ENCODE measurements at places on chromosomes 2 and 18.
A peak's percentile ranks its signal among the peaks of the same experiment; 100 is the strongest.

GRCh38 chr2:202821206-202822160 is 50.1 kb downstream of the ICA1L start:
- no peak for DNase-seq

GRCh38 chr18:2536493-2536892 is 34.8 kb downstream of the METTL4 start:
- DNase-seq: no peak

GRCh38 chr2:102159295-102159694 is 16.7 kb downstream of the IL1R1 start:
- no peak for DNase-seq

- peak; percentile 60 for DNase-seq
These were observed 16.2 kb downstream of the DOCK10 start for GRCh38 chr2:225025917-225026571.

- no peak for DNase-seq
These were observed 30.1 kb upstream of the CCL20 start for GRCh38 chr2:227783404-227784138.

- no peak for DNase-seq
These were observed 78.3 kb downstream of the ARHGEF33 start for GRCh38 chr2:38968021-38968420.

DNA sequence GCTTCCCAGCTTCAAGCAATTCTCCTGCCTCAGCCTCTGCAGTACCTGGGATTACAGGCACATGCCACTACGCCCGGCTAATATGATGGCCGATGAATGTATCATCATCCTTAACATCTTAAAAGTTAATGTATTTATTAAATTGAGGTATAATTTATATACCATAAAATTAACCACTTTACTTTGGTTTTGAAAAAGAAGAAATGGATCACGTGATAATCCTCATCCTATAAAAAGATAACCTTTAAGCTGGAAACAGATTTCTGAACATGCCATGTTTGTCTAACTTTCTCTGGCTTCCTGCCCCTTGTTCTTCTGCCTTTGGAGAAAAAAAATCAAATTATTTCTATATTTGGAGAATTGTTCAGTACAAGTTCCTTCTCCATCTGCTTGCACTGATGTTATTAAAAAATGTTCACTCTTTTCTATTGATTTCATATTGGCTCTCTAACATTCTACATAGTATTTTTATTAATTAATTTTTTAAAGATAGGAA is 57.0 kb upstream of the ACTR3 start:
- DNase-seq: no peak

DNA sequence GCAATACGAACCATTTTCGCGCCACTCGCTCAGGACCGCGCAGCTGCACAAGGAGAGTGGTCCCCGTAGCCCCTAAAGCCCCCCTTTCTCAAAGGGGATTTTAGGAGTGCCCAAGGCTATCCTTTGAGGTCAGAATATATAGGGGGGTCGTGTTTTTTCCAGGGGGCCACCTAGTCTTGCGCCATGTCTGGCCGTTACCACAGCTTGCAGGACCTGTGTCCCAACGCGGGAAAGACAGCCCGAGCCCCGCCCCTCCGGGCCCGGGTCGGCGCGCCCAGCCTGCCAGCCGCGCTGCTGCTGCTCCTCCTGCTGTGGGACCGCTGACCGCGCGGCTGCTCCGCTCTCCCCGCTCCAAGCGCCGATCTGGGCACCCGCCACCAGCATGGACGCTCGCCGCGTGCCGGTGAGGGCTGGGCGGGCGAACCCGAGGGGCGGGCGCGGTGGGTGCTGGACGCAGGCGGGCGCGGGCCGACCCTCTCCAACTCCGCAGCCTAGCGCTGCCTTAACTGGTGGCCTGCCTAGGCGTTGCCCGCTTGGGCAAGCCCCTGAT is at the start of gene CDCA7:
Gene CDCA7 (plus strand): TSS at position 291 of the 550 bp plus-strand sequence. CDS start 92 bp downstream, at position 383.
- peak; percentile 87 for DNase-seq

GRCh38 chr2:228197504-228197903 is 16.0 kb upstream of the SPHKAP start:
- DNase-seq: no peak

GRCh38 chr2:201130524-201131186 is 14.7 kb downstream of the CFLAR start:
- DNase-seq: no peak

- peak; percentile 59 for DNase-seq
These were observed 67.9 kb downstream of the DGKD start for GRCh38 chr2:233422050-233422639.

DNA sequence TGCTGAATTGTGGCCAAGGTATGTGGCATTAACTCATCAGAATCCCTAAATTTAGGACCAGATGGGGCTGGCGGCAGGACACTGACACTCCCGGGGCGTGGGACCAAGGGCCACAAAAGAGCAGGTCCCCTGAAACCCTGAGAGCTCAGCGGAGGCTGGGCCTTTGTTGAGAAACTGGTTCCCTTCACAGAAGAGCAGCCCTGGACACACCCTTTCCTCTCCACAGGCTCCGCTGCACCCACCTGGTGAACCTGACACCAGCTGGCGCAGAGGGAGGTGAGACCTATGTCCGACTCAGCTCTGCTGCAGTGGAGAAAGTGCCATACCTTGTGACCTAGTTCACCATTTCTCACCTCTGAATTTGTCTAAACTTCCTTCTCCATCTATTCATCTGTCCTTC is 119.5 kb downstream of the RTP5 start:
- no peak for DNase-seq

DNA sequence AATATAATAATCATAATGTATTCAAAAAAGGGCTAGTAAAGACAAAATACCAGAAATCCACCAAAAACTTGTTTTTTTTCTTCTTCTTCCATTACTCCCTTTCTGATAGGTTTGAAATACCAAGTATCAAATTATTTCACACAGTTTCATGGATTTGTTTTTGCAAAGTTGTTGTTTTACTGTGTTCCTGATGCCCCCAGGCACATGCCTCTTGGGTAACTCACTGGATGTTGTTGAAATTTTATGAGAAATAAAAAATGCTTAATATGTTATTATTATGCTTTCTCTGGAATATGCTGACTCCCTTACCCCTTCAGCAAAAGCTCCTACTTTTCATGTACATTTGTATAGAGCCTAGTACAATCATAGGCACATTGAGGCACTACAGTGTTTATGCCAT is 419.6 kb downstream of the NRXN1 start:
- DNase-seq: no peak

- DNase-seq: no peak
These were observed 1.0 kb downstream of the ZNF532 start for GRCh38 chr18:58865701-58866065.

DNA sequence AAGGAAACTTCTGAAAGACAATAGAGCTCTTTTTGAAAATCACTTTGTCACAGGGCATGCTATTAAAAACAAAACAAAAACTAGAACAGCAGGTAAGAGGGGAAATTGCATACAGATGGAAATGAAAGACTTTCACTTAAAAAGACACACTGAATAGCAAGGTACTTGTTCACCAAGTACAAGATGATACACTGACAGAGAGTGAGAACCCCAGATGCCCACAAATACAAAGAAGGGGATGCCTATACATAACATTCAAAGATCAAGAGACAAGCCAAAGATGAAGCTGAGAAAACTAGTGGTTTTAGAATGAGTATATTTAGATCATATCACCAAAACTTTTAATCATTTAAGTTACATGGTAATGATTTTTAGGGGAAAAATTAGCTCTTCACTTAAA is 60.7 kb downstream of the ASXL2 start:
- no peak for DNase-seq

GRCh38 chr18:9835113-9835755 is 50.5 kb upstream of the TXNDC2 start:
- DNase-seq: no peak

- peak; percentile 18 for DNase-seq
These were observed 14.7 kb downstream of the SMARCAL1 start for GRCh38 chr2:216426938-216427337.

DNA sequence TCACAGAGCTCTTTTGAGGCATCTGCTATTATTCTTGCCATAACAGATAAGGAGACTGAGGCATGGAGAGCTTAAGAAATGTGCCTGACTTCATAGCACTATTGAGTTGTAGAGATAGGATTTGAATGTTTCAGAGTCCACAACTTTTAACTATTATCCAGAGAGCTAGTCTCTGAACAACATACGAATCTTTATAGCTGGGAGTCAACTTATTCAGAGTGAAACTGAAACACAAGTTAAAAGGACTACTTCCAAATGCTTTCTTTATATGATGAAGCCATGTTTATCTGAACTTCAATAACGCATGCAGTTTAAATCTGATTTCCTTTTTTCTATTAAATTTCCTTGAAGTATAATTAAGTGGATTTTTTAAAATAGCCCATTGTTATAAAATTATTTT is 268.8 kb downstream of the IKZF2 start:
- DNase-seq: no peak

DNA sequence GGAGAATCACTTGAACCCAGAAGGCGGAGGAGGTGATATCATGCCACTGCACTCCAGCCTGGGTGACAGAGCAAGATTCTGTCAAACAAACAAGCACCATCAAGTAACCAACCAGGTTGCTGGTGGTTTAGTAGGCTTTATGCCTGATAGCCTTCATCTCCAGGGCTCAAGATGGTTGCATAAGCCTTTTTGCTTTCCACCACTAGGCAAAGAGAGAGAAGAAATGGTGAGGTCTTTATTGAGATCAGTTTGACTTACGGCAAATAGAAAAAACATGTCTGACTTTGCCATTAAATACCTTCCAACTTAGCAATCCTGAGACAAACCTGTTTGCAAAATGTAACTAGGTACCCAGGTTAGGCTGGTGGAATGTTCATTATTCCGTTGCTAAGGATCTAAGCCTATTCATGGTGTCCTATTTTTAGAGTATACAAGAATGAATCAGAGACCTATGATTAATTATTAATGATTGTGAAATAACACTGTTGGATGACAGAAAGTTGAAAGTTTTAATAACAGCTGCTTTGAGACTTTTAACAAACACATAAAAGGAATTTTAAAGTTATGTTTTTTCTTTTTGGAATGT is 53.5 kb upstream of the SLC38A11 start:
- DNase-seq: no peak

- peak; percentile 31 for DNase-seq
These were observed 29.0 kb downstream of the LPIN1 start for GRCh38 chr2:11775384-11775783.

- DNase-seq: no peak
These were observed 339.3 kb upstream of the TMEFF2 start for GRCh38 chr2:192534072-192534471.

GRCh38 chr2:162317861-162318327 is 590 bp downstream of the IFIH1 start:
- peak; percentile 12 for DNase-seq
